Activated T-cell treated with anti-CD3 and anti-CD28 coated beads, Interleukin-2, amount 50 U/mL, for 4 hours (primary cell): ENCODE measurements at places on chromosomes 1 and 21.
A peak's percentile ranks its signal among the peaks of the same experiment; 100 is the strongest.

GRCh38 chr21:23963454-23963853 lies 1643.8 kb downstream of the MRPL39 start:
- DNase-seq: no peak

- no peak for DNase-seq
Observed at GRCh38 chr21:32456497-32456918, 44.0 kb downstream of the EVA1C start.

GRCh38 chr1:182235604-182235951 lies 156.0 kb downstream of the GLUL start:
- DNase-seq: no peak

DNA sequence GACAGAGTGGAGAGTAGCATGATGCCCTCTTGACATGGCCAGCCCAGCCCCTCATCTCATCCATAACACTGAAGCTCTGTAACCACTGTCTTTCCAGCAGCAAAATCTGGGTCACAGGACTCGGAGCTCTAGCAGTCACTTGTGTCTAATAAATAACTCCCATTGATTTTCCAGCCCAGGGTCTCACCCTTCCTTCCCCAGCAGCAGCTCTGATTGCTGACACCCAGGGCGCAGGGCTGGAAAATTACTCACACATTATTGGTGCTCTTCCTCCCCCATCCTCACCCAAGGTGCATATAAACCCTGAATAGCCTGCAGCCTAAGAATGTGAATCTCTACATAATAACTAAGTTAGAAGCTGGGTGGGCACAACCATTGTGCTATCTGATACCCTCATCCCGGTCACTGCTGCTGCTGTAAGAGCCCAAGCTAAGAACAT lies 21.1 kb upstream of the OR10J5 start:
- no peak for DNase-seq

GRCh38 chr1:159821171-159821867 lies 5.4 kb upstream of the SLAMF8 start:
- no peak for DNase-seq

DNA sequence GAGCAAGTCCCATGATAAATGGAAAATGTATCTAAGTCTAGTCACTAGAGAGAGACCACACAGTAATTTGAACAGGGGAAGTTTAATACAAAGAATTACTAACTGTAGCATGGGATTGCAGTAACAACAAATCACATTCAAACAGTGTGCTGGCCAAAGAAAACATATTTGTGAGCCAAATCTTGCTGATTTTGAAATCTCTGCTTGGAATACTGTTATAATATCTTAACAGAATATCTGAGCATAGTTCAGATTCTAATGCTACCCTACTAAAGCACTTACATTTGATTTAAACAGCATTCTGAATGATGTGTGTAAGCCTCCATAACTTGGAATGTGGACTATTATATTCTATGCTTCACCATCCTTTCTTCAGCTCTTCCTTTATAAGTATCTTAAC lies 270.0 kb upstream of the BRINP3 start:
- no peak for DNase-seq

DNA sequence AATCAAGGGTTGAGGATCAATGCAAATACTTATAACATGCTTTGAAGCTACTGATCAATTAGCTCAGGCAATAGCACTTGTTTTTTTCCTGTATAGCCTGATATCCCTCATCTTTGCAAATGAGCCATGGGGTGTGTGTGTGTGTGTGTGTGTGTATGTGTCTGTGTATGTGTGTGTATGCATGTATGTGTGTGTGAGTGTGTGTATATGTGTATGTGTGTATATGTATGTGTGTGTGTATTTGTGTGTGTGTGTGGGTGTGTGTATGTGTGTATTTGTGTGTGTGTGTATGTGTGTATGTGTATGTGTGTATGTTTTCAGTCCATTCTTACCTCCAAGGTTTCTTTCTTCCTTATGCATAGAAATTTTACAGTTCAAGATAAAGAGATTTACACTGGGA lies 78.4 kb upstream of the SSX2IP start:
- DNase-seq: no peak

GRCh38 chr1:51303751-51304251 lies 26.6 kb downstream of the TTC39A start:
- DNase-seq: no peak

- DNase-seq: no peak
Observed at GRCh38 chr21:44428281-44428960, 26.9 kb upstream of the LRRC3 start.

DNA sequence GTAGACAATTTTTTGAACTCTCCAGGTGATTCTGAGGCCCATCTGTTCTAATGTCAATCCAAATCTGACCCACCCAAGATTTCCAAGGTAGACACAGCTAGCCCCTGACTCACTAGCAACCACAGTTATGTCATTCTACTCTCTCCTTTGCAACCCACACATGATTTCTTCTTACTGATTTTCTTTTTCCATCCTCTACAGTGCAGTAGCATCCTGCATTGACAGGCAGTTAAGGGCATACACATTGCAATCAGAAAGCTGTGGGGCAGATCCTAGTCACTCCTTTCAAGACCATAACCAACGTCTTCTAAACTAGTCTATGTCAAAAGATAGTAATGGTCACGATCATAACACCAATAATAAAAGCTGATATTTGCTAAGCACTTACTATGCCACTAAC lies 54.2 kb downstream of the JAK1 start:
- DNase-seq: peak; percentile 12

GRCh38 chr1:176205332-176205914 lies 1.7 kb downstream of the COP1 start:
- DNase-seq: no peak

DNA sequence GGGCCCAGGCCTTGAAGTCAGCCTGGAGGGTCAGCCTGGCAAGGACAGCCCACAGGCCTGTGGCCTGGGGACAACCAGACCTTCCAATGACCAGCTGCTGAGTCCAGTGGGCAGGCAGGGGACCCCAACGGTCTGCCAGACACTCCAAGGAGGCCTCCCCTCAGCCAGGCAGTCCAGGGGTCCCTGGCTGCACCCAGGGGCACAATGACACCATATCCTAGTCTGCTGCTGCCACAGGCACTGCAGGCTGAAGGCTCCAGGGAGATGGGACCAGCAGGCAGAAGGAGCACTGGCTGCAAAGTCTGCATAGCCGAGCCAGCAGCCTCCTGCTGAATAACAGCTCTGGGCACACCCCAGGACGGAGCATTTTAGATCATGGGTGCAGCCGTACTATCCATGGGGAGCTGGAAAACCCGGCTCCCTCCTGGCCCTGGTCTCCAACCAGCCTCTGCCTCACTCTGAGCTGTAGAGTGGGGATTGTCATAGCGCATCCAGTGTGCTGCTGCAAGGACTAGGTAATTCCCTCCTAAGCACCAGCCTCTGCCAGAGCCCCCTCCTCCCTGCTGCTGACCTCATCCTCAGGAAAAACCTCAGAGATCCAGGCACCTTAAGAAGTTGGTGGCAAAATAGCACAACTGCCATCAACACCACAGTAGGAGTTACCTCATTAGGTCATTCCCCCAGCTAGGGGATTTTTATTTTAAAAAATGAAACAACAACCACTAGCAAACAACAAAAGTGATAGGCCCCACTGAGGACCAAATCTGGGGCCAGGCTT lies 4.8 kb upstream of the LAPTM5 start:
- DNase-seq: no peak

DNA sequence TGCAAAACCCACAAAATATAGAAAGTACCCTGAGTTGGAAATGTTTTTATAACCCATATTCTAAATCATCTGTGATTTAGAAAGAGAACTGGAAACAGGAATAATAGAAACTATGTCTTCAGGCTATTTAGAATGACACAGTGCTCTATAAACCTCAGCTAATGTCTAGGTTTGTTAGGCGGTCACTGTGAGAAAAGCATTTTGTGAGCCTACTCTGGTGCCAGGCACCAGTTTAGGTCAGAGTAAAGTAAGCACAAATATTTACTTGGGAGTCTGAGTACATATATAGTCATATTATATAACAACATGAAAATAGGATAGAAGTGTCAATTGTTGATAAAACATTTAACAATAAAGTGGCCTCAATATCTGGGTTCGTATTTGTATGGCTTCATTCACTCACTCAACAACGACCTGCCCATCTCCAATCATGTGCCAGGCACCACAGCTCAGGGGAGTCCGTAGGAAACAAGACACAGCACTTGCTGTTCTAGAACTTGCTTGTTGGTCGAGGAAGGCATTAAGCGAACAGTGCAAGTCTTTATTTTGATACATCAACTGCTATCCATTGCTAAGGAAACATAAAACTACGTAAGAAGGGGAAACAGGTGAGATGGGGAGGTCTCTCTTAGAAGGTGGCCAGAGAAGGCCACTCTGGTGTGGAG lies 37.2 kb downstream of the GNB1 start:
- DNase-seq: no peak

- DNase-seq: no peak
Observed at GRCh38 chr21:41778930-41779600, 12.2 kb upstream of the RIPK4 start.

DNA sequence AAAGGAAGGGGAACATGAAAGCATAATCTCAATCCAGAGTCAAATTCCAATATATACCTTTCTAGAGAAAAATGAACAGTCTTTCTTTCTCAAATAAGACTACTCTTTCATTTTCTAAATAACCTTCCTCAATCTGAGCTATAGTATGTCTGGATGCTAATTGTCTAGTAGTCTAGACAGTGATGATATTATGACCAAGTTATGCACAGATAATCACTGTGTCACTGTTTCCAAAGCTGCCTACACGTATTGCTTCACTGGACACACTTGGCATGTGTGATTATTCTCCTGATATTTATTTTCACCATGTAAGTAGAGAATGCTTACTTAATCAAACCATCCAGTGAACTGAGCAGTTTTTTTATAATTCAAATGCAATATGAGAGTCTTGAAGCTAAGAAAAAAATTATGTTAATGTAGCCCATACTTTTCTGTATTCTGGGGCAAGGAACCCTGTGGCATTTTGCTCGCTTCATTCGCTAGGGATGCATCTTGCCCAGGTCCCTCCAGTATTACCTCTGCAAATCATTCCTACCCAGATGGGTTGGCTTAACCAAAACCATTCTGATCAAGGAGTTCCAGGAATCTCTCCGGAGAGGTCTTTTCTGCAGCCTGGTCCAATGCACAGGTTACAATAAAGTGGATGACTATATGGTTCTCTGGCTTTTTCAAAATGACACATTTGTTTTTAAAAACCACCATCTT lies 303.1 kb upstream of the RUNX1 start:
- DNase-seq: no peak

DNA sequence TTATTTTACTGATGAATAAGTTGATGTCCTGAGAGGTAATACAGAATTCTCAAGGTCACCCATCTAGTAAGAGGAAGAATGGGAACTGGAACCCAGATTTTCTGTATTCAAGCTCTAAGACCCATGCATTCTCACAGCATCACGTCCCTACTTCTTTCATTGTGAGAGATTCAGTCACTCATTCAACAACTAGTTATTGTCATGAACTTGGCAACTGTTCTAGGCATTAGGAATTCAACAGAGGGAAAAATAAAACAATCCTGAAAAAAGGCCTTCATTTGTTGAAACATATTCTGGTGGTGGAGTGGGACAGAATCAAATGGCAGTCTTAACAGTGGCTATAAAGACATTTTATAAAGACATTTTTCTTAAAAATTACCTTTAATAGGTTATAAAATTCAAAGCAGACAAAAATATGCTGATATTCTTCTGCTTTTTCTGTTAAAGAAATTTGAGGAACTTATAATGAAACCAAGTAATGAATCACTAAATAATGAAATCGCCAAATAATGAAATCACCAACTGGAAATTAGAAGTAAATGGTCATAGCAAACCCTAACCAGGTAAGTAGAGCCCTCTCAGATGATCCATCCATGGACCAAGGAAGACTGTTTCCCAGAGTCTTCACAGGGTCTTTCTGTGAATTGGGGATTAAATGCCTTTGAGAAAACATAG lies 136.5 kb upstream of the DPYD start:
- no peak for DNase-seq

GRCh38 chr1:192563129-192563528 lies 12.4 kb upstream of the RGS1 start:
- DNase-seq: no peak

DNA sequence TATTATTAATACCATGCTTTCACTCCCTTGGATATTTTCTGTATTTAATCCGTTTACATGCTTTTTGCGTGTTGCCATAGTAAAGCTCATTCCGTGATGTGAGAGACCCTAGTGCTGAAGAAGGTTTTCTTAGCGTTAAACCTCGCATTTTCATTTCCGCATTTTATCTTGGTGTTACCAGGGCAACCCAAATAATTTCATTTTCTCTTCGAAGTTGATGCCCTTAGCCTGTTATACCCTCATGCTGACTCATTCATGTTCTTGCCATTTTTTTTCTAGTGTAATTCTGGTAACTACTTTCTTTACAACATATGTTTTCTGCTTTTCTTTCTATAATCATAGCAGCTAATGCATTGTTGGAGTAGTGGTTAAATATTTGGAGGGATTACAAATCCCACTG lies 37.2 kb downstream of the LRRC8C start:
- no peak for DNase-seq

GRCh38 chr1:191671236-191671635 lies 487.0 kb upstream of the RGS18 start:
- no peak for DNase-seq

GRCh38 chr1:24178407-24178806 lies 8.7 kb downstream of the IFNLR1 start:
- DNase-seq: no peak

GRCh38 chr1:9593492-9594465 lies 5.1 kb downstream of the TMEM201 start:
- no peak for DNase-seq

- DNase-seq: no peak
Observed at GRCh38 chr1:183723571-183723970, 70.5 kb upstream of the APOBEC4 start.

- DNase-seq: no peak
Observed at GRCh38 chr1:106637566-106637965, 418.9 kb upstream of the PRMT6 start.

GRCh38 chr1:206556750-206557635 lies 49.7 kb downstream of the RASSF5 start:
- DNase-seq: peak; percentile 86

- DNase-seq: no peak
Observed at GRCh38 chr1:198549866-198550265, 9.4 kb upstream of the ATP6V1G3 start.

GRCh38 chr1:92989936-92990583 lies 28.8 kb upstream of the DIPK1A start:
- no peak for DNase-seq

- no peak for DNase-seq
Observed at GRCh38 chr1:166182281-166182680, 15.5 kb upstream of the FAM78B start.

DNA sequence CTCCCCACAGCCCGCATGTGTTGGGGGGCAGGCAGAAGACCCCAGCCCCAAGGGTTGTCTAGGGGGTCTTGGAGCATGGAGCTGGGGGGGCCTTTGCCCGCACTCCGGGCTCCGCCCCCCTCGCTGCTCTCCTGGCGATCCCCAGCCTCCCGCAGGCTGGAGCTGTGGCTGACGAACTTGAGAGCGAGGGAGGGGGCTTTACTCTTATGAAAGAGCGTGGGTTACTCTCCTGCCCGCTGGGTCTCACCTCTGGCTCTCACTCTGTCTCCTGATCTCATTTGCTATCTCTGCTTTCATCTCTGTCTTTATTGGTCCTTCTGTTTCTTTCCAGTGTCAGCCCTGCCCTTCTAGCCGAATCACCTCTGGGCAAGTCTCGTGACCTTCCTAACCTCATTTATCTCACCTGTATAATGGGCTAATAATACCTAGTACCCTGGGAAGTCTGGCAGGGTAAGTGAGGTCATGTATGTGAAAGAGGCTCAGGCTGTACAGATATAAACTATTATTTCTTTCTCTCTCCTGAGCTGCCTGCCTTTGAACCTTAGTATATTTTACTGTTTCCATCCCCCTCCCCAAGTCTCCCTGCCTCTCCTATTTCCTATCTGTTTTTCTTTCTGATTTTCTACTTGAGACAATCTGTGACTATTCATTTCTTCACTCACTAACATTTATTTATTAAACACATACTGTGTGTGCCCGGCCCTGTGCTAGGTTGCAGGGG lies 731 bp downstream of the EFNA4 start:
- no peak for DNase-seq
